ENCODE measurements at places on chromosomes 1 and 21. TPM values are rescaled to one million over a fixed set of nuclear protein-coding genes. Genes with fewer than 3 reads are reported as not detected.

TRAPPC3 gene
- total RNA-seq = 112 TPM

NRIP1 gene
- 25.2 TPM for total RNA-seq

OR6N2 gene
- not detected for total RNA-seq

ANGPTL7 gene
- not detected for total RNA-seq

SELE gene
- not detected for total RNA-seq

TAS1R3 gene
- 0.57 TPM for total RNA-seq

CELA2B gene
- not detected for total RNA-seq

FGR gene
- total RNA-seq = not detected
